ENCODE measurements at places on chromosomes 2 and 18.

GRCh38 chr2:105791229-105791628 lies 46.5 kb downstream of the NCK2 start:
- DNase-seq: no peak

DNA sequence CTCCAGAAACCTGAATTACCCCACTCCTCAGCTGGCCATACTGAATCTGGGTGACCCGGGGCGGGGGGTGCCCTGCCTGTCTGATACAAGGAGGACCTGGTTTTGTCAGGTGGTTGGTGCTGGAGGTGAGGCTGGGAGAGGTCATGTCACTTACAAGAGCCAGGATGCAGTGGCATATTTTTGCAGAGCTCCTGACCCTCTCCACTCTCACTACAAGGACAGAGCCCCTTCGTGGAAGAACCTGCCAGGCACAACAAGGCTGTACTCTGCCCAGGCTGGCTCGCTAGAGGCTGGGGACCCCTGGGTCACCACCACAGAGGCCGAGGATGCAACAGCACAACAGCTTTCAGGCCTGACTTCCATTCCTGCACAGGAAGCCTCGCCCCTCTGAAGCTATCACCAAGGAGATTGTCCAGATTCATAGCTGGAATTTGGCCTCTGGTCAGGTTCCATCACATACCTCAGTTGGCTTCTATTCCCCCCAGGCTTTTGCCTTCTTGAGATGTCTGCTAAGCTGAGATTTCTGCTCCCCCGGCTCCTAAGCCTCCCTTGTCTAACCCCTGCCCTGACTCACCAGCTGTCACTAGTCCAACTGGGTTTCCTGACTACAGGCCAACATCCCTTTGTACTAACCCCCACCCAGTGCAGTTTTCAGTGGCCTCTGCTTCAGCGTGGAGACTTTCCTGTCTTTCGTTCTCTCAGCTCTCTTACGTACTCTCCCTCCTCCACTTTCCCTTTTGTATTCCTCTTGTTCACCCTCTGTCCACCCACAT lies 132.5 kb upstream of the EPAS1 start:
- DNase-seq: no peak

- no peak for DNase-seq
Observed at GRCh38 chr18:12883372-12883683, 709 bp downstream of the PTPN2 start.

- DNase-seq: peak; percentile 21
Observed at GRCh38 chr2:219497495-219498279, 1.0 kb upstream of the GMPPA start.

DNA sequence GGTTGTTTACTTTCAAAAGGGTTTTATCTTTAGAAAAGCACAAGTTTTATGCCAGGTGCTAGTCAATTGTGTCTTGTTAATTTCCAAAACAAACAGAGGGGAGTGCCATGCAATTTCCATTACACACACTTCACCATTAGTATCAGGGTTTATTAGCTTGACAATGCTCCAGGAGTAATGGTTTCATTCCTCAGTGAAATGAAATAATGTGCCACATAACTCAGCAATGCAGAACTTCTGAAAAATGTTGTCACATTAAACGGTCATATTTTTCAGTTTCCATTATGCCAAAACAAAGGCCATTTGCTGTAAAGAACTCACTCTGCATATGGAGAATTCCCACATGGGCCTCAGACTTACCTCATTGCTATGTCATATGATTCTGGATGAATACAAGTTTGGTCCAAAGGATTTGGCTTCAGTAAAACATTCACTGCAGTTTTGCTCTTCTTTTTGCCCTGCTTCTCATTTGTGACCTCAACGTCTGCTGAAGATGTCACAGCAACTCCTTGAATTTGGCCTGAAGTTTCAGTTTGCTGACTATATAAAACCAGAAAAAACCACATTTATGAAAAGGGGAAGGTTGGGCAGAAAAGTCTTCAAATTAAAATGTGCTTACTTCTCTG lies 198.2 kb downstream of the SRBD1 start:
- peak; percentile 49 for DNase-seq

- DNase-seq: no peak
Observed at GRCh38 chr2:169038338-169038757, 7.2 kb upstream of the ABCB11 start.

DNA sequence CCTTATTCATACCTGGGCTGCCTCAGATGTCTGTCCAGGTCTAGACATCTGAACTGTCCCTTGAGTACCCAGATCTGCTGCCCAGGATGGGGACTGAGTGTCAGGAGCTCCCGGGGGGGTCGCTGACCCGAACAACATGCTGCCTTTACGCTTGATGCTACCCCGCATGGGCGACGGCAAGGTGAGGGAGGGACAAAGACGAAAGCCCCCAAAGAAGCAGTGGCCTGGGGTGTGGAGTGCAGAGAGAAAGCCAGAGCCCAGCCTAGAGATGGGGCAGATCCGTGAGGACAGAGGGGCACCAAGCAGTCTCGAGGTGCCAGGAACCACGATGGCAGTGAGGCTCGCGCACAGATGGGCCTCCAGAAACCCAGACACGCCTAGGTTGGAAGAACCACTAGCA lies 234.7 kb downstream of the ATAD2B start:
- no peak for DNase-seq

DNA sequence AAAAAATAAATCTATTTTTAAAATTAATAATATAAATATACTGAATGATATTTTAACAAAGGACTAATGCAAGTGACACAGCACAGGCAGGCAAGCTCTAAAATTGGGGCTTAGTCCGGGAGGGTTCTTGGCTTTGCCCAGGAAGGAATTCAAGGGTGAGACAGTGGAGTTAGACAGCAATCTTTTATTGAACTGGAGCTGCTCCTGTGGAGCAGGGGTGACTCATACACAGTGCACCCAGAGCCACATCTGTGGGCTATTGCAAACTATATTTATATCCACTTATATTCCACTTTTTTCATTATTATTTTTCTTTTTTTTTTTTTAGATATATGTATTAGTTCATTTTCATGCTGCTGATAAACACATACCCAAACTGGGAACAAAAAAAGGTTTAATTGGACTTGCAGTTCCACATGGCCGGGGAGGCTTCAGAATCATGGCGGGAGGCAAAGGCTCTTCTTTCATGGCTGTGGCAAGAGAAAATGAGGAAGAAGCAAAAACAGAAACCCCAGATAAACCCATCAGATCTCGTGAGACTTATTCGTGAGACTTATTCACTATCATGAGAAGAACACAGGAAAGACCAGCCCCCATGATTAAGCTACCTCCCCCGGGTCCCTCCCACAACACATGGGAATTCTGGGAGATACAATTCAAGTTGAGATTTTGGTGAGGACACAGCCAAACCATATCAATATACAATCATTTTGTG lies 437.1 kb downstream of the BCL11A start:
- DNase-seq: no peak

DNA sequence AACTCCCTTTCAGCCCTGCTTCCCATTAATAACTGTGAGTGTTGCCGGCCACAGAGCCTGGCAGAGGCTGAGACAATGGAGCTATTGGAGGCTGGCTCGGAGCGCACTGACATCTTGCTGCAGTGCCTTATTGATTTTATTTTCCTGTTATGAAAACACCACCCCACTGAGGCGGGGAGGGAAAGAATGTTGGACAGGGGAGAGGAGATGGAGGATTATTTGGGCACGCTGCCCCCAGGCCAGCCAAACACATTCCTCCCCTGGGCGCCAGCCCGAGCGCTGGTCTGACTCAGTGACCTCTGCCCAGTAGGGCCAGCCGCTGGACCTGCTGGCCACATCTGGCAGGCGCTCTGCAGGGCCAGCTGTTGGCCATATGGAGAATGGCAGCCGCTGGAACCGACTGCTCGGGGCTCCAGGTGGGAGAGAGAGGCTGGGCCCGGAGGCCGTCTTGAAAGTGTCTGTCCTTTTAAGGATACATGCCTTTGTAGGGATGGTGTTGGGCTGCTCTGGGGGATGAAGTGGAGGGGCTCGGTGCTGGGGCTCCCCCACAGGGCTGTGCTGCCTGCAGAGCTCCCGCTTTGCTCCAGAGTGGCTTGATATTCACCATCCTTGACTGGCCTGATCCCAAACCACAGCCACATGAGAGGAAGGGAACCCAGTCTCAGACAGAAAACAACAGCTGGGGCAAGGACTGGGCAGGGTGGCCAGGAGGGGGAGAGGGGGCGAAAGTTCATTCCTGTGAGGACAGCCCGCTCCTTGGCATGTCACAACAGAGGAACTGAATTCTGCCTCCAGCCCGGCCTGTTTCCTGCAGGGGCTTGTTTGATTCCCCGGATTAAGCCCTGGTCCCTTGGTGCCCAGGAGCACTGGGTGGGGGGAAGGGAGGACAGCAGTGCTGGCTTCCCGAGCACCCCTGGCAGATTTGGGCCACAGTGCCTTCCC lies 179.0 kb downstream of the KLHL29 start:
- DNase-seq: no peak

DNA sequence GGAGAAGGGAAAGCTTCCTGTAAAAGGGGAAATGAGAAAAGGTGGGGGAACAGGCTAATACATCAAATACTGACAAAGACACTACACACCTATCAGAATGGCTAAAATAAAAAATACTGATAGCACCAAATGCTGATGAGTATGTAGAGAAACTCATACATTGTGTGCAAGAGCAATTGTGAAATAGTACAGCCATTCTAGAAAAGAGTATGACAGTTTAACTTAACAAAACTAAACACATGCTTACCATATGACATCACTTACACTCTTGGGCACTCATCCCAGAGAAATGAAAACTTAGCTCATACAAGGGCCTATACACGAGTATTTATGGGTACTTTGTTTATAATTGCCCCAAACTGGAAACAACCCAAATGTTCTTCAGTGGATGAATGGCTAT lies 53.4 kb downstream of the ZNF638 start:
- no peak for DNase-seq

DNA sequence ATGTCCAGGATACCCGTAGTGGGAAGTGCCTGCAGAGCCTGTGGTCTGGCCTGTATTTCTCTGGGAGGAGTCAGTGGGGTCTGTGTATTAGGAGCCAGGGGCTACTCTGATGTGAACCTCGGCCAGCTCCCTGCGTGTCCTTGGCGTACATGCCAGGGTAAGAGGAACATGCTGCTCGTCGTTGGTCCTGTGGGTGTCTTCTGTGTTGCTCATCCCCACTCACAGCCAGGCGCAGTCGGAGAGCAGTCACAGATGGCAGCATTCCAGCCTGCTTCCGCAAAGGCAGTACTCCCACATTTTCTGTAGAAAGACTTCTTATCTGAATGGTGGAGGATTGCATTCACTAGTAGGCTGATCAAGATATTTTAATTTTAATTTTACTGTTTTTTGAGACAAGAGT lies 84.9 kb downstream of the DGKD start:
- no peak for DNase-seq

- no peak for DNase-seq
Observed at GRCh38 chr2:161713706-161714105, 89.5 kb downstream of the SLC4A10 start.

DNA sequence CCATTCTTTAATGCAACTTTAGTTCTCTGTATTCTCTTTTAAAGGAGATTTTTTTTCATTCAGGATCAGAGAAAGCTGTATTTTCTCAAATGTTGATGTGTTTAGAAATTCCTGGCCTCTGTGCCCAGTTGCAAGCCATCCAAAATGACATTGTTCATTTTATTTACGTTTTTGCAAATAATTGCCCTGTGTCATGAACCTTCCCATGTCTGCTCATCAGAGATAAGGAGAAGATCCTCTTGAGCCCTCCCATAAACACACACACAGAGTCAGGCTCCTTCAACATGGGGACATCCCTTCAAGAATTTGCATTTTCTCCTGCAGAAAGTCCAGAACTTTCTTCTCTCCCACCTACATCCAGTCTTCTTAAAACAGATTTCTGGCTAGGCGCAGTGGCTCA lies 258.8 kb downstream of the GBX2 start:
- no peak for DNase-seq

- DNase-seq: no peak
Observed at GRCh38 chr2:192513575-192513974, 318.8 kb upstream of the TMEFF2 start.

- no peak for DNase-seq
Observed at GRCh38 chr2:62149708-62150107, 46.2 kb upstream of the B3GNT2 start.

- no peak for DNase-seq
Observed at GRCh38 chr2:22020091-22020742, 896.4 kb downstream of the TDRD15 start.

DNA sequence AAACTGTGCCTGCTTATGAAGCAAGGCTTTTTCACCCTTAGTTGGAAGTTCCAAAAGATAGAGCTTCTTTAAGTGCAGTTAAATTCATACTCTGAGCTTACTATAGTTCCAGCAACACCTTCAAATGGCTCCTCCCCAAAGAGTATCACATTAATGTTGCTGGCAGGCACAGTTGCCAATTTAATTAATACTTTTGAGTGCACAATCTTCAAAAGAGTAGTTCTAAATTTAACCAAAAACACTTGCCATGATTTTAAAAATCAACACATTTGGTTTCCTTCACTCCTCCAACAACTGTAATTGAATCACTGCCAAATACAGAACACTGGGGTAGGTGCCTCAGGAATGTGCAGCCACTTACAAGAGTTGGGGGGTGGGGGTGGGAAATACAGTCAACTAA lies 150.6 kb upstream of the UBE2E3 start:
- DNase-seq: no peak

GRCh38 chr2:99926986-99927385 lies 215.4 kb downstream of the AFF3 start:
- DNase-seq: no peak

Measured in HAP-1 (cell line).